ENCODE measurements at places on chromosomes 7 and 10. TPM values are rescaled to one million over a fixed set of nuclear protein-coding genes. Genes with fewer than 3 reads are reported as not detected.

GRCh38 chr10:24703700-24704099 is 20.0 kb downstream of the ARHGAP21 start:
- DNase-seq, result no peak

DNA sequence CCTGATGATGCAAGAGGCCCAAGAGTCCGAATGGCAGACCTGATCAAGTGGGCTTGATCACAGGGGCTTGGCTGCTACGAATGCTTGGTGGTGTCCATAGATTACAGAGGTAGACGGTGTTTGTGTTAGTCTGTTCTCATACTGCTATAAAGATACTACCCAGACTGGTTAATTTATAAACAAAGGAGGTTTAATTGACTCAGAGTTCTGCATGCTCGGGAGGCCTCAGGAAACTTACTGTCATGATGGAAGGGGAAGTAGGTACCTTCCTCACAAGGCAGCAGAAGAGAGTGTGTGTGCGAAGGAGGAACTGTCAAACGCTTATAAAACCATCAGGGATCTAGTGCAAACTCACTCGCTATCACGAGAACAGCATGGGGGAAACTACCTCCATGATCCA is 268.9 kb upstream of the KLF6 start:
- DNase-seq, result no peak

- DNase-seq, result no peak
Measured at GRCh38 chr10:26881600-26882331, 21.0 kb upstream of the ABI1 start.

GRCh38 chr7:81684514-81685269 is 85.2 kb downstream of the HGF start:
- peak; percentile 70 for DNase-seq

- no peak for DNase-seq
Measured at GRCh38 chr10:61961278-61961677, 59.8 kb downstream of the ARID5B start.

ADIRF gene
- total RNA-seq, result 158 TPM

ANKIB1 gene
- total RNA-seq, result 48.0 TPM

BNIP3 gene
- total RNA-seq, result 38.9 TPM

All from lower lobe of right lung (tissue), 2 donors.